Transverse colon (tissue), 4 donors: ENCODE measurements at places on chromosomes 1 and 21.
A peak's percentile ranks its signal among the peaks of the same experiment; 100 is the strongest.

DNA sequence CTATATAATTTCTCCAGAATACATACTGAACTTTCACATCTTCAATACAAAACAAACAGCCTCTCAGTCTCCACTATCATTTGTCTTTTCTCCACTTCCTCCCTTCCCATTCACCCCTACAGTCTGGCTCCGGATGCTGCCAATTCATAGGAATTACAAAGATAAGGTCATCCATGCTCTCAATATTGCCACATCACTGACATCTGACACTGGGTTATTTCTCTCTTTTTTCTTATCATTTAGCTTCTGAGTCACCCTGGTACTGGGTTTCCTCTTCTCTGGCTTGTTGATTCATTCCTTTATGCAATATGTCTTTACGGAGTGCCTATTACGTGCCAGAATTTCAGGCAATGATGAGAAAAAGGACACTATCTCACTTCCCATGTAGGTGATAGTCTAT, 3.1 kb upstream of the SH3BP5L start:
- no peak for DNase-seq

- no peak for DNase-seq
Observed at GRCh38 chr1:84722794-84723193, 32.5 kb upstream of the SSX2IP start.

- DNase-seq, result peak; percentile 98
Observed at GRCh38 chr1:50959913-50960844, at the start of gene FAF1. TSS of gene FAF1 (minus strand) at chr1:50960267. CDS start at chr1:50959811, 456 bp downstream.

DNA sequence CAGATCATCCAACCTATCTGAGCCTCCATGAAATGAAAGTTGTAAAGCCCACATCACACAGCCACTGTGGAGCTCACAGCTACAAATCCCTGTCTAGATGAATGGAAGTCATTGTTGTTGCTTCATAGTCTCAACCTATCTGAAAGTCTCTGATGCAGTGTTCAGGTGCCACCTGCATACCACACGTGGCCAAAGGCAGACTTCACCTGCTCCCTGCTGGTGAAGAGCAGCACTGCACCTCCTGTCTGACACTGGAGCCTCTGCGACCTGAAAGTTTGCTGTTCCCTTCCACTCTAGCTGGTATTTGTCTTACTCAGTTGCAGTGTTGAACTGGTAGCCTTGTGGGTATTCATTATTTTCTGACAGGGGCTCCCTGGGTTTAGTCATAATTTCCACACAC, 18.4 kb downstream of the LORICRIN start:
- DNase-seq, result peak; percentile 35

DNA sequence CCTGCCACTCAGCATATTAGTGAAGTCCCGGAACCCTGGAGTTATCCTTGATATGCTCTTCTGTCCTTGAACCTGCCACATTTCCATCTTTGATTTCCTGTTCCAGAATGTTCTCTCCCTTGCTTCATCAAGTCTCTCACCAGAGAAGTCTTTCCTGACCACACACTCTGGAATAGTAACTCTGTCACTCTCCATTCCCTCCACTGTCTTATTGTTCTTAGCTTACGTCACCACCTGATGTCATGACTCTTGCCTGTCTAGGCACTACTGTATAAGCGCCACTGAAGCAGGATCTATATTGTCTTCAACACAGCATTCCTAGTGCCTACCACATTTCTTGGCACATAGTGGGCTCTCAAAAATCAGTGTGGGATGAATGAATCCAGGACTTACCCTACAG, 65.4 kb upstream of the SMYD2 start:
- DNase-seq, result no peak

DNA sequence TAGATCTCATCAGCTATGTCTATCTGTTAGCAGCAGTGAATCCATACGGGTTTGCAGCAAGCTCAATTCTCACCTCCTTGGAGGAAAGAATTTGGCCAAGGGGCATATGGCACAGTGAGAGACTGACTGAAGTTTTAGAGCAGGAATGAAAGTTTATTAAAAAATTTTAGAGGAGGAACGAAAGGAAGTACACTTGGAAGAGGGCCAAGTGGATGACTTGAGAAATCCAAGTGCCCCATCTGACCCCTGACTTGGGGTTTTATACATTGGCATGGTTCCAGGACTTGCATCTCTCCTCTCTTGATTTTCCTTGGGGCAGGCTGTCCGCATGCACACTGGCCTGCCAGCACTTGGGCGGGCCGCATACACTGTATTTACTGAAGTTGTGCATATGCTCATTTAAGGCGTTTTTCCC, 9.2 kb upstream of the OSBPL9 start:
- DNase-seq, result no peak

DNA sequence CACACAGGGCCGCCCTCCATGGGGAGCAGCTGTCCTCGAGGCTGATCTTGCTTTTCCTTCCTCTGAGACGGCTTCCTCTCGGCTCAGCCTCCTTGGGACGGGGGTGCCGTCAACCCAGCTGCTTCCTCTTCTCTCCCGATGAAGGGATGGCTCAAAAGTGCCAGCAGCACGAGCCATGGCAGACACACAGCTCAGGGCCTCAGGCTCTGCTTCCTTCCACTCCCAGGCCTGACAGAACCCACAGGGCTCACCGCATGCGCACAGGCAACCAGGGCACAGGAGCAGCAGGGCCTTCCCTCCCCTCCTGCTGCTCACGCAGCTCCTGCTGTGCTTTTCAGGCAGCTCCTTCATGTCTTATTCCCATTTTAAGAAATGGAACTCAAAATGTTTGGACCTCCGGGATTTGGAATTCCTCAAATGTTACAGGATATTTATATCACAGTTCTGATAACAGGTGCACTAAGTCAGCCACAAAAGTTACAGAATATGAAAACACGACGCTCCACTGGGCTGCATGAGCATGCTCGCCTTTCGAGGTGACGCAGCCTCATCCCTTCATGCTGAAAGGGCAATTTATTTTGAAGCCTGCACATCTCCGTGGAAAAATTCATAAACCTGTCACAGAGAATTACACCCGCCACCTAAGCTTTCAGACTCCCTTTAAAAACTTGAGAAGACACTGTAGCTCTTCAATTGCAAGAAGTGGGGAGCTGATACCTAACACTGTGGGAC, 84.4 kb downstream of the HSF2BP start:
- peak; percentile 36 for DNase-seq

- DNase-seq, result no peak
Observed at GRCh38 chr1:94909486-94909885, 17.4 kb downstream of the CNN3 start.

- DNase-seq, result no peak
Observed at GRCh38 chr1:173489929-173490328, 12.8 kb downstream of the PRDX6 start.

DNA sequence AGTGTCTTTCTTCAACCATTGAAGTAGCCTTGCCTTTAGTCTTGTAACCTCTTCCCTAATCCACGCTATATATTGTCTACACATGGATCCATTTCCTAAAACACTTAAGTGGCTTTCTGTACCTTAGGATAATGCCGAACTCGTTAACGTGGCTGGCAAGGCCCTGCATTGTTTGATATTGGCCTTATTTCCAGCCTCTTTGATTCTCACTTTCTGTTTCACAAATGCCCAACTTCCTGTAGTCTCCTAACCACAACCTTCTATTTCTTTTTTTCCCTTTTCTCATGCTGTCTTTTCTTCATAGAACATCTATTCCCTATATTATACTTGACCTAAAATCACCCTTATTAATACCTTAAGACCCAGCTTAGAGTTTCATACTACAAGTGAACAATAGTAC, 536.0 kb downstream of the LMO4 start:
- no peak for DNase-seq

DNA sequence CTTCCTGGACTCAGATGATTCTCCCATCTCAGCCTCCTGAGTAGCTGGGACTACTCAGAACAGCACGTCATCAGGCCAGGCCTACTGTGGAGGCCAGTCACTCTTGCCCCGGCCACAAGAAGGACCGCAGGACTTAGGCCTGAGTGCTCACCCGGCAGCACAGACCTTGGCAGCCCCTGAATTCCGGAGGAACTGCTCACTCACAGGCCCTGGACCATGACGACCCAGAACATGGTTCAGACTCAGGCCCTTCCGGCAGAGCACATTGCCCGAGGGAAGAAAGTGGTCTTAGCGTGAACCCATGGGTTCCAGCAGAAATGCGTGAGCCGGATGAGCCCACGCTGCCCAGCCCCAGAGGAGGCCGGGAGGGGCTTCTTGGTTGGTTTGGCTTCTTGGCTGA, 177.3 kb upstream of the TMEM51 start:
- DNase-seq, result no peak

DNA sequence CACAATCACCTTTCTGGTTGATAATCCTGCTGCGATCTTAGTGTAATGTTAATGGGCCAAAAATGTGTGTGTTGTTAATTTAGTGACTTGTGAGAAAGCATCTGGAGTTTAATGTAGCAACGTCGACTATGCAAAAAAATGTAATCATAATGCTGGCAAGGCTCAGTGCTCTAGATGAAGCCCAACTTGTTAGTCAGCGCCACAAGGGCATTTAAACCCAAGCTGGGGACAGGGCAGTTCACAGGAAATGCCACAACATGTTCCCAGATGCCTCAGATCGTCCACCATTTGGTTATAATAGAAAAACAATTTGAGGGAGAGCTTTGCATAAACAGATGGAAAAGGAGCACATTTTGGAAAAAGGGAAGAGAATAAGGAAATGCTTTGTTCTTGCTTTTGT, 585.4 kb upstream of the PLXNA2 start:
- DNase-seq, result no peak
